Hypothalamus (tissue), 51 donors: ENCODE measurements at places on chromosomes 3 and 15.

DNA sequence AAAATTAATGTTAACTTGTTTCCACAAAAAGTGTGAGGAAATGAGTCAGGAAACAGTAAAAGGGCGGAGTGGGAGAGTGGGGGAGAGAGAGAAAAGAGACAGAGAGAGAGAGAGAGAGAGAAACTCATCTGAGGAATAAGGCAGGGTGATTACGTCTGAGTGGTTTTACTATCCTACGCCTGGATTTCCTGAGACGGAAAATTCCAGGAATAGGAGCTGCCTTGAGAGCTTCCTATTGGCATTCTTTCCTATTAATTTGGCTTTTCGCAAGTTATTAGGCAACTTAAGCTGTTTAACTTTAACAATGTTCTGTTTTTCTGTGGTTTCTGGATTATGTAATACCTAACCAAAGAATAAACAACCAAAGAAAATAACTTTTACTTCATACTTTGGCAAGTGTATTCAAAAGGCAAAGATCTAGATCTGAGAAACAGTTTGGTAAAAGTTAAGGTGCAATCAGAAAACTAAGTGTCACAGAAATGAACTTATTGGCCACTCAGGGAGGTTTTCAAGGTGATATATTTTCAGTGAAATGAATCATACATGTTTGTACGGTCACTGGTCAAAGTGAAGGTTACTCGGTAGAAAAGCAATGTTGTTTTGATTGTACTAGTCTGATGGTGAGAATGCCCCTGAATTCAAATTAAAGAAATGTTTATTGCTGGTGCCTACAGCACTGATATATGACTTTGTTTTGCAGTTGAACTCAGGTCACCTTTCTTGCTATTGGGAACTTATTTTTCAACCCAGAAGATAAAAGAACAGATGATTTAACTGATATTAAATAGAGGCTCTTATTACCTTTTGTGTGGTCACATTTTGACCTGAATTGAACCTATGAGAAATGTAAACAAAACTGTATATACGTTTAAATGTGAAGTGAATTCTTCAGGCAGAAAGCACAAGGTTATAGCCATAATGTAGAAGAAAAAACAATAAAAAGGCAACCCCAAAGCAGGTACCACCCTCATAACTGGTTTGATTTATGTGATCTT, 39.9 kb upstream of the TNFSF10 start:
- no peak for DNase-seq

DNA sequence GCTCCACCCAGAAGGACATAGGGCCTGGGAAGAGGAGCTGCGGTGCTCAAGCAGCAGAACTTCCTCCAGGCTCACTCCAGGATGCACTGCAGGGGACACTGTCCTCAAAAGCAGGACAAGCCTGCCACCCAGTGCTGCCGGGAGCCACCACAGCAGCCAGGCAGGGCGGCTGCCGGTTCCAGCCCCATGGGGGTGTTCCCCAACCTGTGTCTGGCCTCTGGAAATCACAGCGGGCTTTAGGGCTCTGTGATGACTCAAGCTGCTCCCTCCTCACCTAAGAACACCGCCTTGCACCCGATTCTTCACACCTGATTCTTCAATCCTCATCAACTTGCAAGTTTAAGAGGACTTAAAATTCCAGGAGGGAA, 71.9 kb upstream of the SLC6A11 start:
- no peak for DNase-seq

- DNase-seq: no peak
Measured at GRCh38 chr3:64552160-64552559, 135.6 kb downstream of the ADAMTS9 start.

DNA sequence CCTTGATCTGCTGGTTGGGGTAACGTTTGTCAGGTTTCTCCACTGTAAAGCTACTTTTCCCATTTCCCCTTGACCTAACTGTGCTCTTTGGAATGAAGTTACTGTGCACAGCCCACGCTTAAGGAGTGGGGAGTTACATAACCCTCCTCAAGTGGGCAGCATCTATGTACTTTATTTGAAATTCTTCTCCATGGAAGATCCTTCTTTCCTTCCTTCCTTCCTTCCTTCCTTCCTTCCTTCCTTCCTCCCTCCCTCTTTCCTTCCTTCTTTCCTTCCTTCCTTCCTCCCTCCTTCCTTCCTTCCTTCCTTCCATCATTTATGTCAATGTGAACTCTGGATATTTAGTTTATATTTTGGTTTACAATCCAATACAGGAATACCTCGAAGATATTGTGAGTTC, 77.1 kb upstream of the TRA2B start:
- no peak for DNase-seq

DNA sequence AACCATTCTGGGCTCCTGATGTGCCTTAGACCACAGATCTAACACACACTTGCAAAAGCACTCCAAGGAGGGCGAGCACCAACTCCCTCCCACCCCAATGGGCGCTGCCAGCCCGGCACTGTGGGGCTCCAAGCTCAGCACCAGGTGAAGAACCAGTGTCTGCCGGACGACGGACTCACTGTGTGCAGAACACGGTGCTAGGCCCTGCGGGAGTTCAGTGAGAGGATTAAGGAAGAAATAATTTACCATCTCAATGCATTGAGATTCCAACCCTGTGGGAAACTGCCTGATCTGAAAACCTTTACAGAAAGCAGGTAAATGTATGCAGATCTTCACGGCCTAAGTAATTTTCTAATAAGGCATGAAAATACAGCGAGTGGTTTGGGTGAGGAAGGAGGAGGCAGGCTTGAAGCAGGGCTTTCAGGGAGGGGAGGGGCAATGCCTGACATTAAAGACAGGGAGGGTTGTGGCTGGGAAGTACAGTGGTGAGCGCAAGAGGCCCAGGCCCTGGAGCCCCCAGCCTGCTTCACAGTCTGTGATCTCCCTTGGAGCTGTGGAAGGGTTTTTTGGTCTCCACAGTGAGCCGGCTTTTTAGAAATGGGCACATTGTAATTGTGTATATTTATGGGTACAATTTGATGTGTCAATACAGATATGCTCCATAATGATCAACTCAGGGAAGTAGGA, 35.6 kb upstream of the CHRNB4 start:
- DNase-seq: no peak

- no peak for DNase-seq
Measured at GRCh38 chr3:77699125-77699691, 659.3 kb downstream of the ROBO2 start.

DNA sequence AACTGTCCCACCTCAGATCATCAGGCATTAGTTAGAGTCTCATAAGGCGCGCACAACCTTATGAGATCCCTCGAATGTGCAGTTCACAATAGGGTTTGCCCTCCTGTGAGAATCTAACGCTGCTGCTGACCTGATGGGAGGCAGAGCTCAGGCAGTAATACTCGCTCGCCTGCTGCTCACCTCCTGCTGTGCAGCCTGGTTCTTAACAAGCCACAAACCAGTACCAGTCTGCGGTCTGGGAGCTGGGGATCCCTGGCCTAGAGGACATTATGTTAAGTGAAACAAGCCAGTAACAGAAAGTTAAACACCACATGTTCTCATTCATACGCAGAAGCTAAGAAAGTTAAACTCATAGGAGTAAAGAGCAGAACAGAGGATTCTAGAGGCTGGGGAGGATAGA, 47.0 kb downstream of the MAP3K13 start:
- DNase-seq: no peak

GRCh38 chr3:56269755-56270535, 198.3 kb downstream of the ERC2 start:
- no peak for DNase-seq

- DNase-seq: no peak
Measured at GRCh38 chr3:43969944-43970343, 271.7 kb upstream of the TOPAZ1 start.

GRCh38 chr3:42179110-42179725, 86.8 kb downstream of the CCK start:
- DNase-seq: no peak

DNA sequence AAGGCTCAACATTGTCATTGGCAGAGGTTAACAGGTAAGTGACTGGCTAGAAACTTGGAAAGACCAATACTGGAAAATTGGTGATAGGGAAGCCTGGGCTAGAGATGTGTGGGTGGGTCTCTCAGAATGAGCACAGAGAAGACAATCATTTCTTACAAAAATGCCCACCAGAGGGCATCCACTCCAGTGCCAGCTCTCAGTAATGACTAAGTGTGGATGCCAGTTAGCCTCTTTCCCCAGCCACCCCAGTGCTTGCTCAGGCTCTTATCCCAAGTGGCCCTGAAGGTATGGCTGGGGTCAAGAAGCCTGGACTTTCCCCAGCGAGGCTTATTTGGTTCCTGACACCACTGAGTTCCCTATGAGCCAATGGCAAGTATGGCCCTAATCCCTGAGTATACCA, 115.9 kb upstream of the ST8SIA2 start:
- DNase-seq: peak; percentile 1

DNA sequence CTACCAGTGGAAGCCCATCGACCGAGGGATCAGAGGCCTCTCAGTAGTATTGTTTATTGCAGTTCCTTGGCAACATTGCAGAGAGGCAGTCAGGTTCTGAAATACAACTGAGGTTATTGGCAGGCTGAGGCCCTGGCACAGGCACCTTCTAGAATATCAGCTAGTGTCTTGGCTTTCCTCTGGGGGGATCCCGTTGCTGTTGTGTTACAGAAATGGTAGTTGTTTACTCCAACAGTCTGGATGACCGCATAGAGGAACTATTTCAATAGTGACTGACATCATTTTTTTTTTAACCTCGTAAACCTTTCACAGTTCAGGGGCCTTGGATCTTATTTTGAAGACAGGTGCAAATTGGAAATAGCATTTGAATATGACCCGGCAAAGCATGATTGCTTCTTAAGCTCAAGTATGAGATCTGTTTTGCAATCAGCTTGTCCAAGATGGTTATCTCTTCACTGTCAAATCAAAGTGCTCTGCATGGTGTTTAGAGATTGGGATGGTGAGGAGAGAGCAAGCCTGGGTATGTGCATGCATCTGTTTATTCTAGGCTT, 63.9 kb downstream of the PGPEP1L start:
- DNase-seq: no peak

DNA sequence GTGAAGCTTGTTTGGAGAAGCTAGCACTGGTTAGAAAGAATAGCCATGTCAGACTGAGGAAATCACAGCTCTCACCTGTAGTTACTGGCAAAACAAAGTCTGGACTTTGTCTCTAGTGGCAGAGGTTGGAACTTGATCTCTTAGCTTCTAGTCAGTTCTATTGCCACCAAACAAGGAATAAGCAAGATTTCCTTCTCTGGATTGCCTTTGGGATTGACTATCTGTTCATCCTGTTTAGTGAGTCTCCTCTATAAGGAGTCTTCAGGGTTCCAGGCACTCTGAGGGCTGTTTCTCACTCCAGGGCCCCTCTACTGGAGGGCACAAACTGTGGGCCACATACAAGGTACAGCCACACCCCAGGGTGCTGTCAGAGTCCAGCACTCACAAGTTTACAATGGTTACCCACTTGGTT, 426.6 kb upstream of the THBS1 start:
- DNase-seq: no peak

GRCh38 chr3:52498137-52499054, 3.3 kb downstream of the STAB1 start:
- peak; percentile 20 for DNase-seq

DNA sequence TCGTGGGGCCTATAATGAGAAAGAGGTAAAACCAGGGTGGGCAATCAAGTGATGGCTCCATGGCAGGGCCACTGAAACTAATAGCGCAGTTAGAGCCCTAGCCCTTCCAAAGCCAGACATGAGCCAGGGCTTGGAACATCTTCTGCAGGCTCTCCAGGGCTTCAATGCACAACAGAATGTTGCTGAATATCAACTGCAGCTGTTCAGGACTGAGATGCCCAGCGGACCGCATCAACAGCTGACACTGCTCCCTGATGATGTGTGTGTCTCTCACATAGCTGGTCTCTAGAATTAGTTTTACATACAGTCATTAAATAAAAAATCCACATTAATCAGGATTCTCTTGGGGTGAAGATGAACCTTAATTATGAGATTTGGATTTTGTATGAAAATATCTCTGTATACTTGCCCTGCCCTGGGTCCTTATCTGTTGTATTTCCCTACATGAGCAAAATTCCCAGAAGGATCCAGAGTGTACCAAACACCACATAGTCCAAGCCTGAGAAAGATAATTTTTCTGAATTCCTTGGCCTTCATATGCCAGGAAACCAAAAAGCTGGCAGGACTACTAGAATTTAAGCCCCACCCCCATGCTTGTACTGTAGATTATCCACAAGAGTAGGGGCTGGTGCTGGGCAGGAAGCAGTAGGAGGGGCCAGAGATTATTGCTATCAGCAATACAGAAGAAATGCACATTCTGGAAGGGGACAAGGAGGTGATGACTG, 7.7 kb upstream of the GOLGB1 start:
- no peak for DNase-seq

GRCh38 chr3:64290161-64290560, 64.9 kb upstream of the PRICKLE2 start:
- no peak for DNase-seq

- DNase-seq: no peak
Measured at GRCh38 chr3:190585805-190586630, 72.1 kb downstream of the IL1RAP start.

- no peak for DNase-seq
Measured at GRCh38 chr3:4708230-4708629, 215.1 kb downstream of the ITPR1 start.

- no peak for DNase-seq
Measured at GRCh38 chr3:50515565-50516439, 12.4 kb upstream of the CACNA2D2 start.

DNA sequence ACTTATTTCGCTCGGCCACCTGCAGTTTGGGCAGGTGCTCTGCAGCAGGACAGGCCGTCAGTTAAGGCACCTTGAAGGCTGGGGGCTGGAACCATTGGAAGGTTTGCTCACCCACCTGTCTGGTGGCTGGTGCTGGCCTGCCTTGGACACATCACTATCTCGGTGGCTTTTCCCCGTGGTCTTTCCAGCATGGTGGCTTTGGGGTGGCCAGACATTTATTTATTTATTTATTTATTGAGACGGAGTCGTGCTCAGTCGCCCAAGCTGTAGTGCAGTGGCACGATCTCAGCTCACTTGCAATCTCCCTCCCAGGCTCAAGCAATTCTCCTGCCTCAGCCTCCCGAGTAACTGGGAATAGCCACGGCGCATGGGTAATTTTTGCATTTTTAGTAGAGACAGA, 11.7 kb downstream of the ISG20 start:
- DNase-seq: no peak

- DNase-seq: no peak
Measured at GRCh38 chr3:123343296-123344174, 105.4 kb downstream of the ADCY5 start.

GRCh38 chr15:39451121-39451688, 129.7 kb upstream of the THBS1 start:
- DNase-seq: no peak

DNA sequence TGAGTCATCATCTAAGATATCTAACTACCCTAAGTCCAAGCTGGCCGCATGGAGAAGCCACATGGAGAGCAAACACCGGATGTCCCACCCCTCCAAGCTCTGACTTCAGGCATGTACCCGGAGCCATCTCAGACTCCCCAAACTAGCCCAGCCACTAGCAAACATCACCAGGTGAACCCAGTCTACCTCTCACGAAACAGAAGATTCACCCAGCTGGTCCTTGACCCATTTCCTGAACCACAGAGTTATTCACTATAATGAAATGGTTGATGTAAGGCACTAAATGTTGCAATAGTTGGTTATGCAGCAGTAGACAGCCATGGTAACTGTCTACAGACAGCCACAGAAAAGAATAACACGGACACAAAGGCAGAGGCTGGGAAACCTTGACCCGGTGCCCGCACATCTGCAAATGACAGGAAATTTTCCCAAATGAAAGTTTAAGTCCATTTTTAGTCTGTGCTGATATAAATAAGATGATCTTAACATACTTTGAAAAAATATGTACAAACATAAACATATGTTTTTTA, 265.5 kb upstream of the ATP10A start:
- no peak for DNase-seq

GRCh38 chr3:42831321-42831713, 22.1 kb downstream of the ACKR2 start:
- DNase-seq: peak; percentile 7
